Coronary artery (tissue), 2 donors: ENCODE measurements at places on chromosomes 7 and 10.
A peak's percentile ranks its signal among the peaks of the same experiment; 100 is the strongest.

GRCh38 chr7:150357771-150358427 is 10.7 kb upstream of the REPIN1 start:
- no peak for DNase-seq

GRCh38 chr10:119370972-119371703 is 163.8 kb downstream of the GRK5 start:
- peak; percentile 83 for DNase-seq

GRCh38 chr10:77004917-77005564 is 632.6 kb downstream of the KCNMA1 start:
- DNase-seq: no peak

GRCh38 chr7:78777829-78778228 is 675.6 kb downstream of the MAGI2 start:
- DNase-seq: no peak

- DNase-seq: no peak
Observed at GRCh38 chr7:26511866-26512265, 220.2 kb downstream of the SNX10 start.
